ENCODE measurements at places on chromosomes 13 and 19.

- DNase-seq, result no peak
These were observed 93.8 kb upstream of the FGF14 start for GRCh38 chr13:102495663-102496062.

- DNase-seq, result no peak
These were observed 33.2 kb downstream of the KDM4B start for GRCh38 chr19:5002143-5002542.

GRCh38 chr13:99553033-99553432 is 51.8 kb downstream of the TM9SF2 start:
- no peak for DNase-seq

DNA sequence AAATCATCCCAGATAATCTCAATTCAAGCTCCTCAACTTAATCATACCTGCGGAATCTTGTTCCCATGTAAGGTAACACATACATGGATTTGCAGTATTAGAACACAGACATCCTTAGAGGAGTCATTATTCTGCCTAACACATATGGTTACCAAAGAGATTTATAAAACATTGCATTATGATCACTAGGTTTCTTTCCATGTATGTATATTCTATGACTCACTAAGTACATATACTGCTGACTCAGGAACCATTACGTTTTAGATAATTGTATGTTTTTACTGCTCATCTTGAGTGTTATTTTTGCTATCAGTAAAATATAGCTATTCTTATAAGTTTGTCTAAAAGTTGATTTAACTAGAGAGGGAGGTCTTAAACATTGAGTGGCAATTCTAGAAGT is 182.9 kb downstream of the SLITRK6 start:
- DNase-seq, result no peak

DNA sequence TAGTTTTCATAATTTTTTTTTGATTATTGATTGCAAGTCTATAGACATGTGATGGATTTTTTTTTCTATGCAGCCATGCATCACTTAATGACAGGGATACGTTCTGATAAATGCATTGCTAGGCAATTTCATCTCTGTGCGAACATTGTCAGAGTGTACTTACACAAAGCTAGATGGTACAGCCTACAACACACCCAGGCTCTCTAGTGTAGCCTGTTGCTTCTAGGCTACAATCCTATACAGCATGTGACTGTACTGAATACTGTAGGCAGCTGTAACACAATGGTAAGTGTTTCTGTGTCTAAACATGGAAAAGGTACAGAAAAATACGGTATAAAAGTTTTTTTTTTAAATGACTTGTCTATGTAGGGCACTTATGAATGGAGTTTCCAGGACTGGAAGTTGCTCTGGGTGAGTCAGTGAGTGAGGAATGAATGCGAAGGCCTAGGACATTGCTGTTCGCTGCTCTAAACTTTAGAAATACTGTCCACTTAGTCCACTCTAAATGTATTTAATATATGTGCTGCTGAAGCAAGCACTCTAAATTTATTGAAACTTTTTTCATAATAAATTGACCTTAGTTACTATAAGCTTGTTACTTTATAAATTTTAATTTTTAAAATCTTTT is 20.3 kb downstream of the SPATA13 start:
- DNase-seq, result no peak

DNA sequence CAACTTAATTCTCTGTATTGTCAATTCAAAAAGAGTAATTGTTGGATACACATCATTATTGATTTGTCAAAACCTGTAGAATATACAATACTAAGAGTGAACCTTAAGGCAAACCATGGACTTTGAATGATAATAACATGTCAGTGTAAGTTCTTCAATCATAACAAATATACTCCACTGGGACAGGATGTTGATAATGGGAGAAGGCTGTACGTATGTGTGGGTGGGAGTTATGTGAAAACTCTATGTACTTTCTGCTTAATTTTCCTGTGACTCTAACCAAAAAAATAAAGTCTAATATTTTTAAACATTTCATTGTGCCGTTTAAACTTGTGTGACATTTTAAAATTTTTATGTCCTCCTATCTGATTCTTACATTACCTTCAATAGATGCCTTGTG is 526.7 kb downstream of the SUCLA2 start:
- DNase-seq, result no peak

GRCh38 chr19:44645407-44646048 is 1.8 kb downstream of the PVR start:
- no peak for DNase-seq

GRCh38 chr19:39845584-39845932 is 621 bp downstream of the FBL start:
- no peak for DNase-seq

DNA sequence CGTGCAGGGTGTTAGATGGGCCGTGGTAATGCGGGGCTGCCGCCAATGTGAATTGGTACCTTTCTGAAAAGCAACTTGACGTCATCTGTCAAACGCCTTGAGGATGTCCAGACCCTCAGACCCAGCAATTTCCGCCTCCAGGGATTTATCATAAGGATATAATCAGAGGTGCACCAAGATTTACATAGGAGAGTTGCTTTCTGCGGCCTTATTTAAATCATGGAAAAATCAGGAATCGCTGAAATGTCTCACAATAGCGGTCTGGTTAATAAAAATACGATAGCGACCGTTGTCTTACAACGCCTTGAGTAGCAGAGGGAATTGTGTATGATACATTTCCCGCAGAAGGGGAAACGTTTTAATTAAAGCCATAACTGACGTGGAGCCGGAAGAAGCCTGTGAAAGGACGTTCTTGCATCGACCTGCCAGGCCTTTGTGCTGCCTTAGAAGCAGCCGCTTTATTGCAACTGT is 32.3 kb upstream of the NDUFS7 start:
- no peak for DNase-seq

- no peak for DNase-seq
These were observed 29.2 kb downstream of the ZNF146 start for GRCh38 chr19:36244066-36244465.

DNA sequence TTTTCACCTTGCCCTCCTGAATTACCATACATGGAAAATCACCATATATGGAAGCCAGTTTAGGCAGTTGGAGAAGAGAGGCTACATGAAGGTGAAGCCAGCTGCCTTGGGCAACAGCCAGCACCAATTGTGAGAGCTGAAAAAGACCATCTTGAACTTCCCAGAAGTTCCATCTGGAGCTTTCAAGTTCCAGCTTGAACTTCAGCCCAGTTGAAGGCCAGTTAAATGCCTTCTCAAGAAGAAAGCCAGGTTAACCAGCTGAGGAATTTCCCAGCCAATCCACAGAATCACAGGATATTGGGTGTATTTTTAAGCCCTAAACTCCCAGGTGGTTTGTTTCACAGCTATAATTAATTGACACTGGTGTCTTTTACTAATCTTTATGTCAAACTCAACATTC is 713.6 kb upstream of the MIR17HG start:
- no peak for DNase-seq

DNA sequence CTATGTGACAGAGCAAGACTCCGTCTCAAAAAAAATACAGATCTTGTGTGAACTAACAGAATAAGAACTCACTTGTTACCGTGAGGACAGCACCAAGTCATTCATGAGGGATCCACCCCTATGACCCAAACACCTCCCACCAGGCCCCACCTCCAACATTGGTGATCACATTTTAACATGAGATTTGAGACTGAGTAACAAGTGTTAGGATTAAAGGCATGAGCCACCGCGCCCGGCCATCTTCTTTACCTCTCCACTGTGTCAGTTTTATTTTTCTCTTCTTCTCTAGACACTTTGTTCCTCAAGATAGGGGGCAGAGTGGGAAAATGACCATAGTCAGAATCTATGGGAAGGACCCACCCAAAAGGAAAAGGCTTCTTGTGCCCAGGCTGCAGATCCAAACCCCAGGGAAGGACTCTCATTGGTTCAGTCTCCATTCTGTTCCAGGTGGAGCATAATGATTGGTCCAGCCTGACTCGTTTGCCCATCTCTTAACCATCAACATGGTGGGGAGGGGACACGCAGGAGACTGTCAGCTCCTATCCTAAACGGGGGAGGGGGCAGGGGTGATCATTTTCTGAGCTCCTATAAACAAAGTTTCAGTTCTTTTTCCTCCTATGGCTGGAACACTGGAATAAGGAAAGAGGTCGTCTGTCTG is 1.3 kb upstream of the CALM3 start:
- DNase-seq, result no peak

GRCh38 chr19:29260477-29261317 is 47.7 kb upstream of the UQCRFS1 start:
- DNase-seq, result no peak

- no peak for DNase-seq
These were observed 88.0 kb downstream of the TBC1D4 start for GRCh38 chr13:75393839-75394520.

GRCh38 chr13:45833663-45834375 is 17.7 kb downstream of the SIAH3 start:
- no peak for DNase-seq

GRCh38 chr13:73870970-73871935 is 263.0 kb downstream of the KLF12 start:
- no peak for DNase-seq

- DNase-seq, result no peak
These were observed 23.8 kb upstream of the VSTM2B start for GRCh38 chr19:29501816-29502580.

DNA sequence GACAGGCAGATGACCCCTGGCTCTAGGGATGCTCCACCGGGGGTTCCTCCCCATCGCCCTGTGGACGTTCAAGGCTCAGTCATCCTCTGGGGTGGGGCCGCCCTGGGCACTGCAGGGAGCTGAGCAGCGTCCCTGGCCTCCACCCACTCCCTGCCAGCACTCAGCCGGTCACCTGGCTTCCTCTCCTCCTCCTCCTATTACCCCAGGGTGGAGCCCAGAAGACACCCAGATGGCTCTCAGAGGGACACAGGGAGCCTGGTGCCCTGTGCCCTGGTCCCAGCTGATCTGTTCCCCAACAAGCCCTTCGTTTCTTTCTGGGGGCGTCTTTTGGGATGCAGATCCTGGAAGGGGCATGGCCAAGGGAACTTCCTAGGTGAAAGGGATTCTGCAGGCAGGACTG is 3.7 kb upstream of the MKNK2 start:
- no peak for DNase-seq

DNA sequence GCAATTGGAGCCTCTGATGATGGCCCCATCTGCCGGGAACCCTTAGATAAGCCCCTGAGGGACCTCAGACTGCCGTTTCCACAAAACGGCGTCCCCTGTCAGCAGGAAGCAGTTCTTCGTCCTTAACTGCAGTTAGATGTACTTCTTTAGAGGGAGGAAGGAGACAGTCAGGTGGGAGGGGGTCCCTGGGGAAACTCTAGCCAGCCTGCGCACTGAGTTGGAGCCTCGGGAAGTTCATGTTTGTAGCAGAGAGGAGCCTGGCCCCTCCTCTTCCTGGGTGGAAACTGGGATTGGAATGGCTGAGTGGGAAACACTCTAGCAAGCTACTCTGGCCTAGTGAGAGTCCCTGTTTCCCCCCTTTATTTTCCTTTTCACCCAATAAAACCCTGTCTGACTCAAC is 612.4 kb downstream of the PCDH9 start:
- DNase-seq, result no peak

GRCh38 chr19:53881482-53882390 is at the start of gene PRKCG:
Gene PRKCG, plus strand, starts transcription at chr19:53882197. Its CDS starts 298 bp downstream, at chr19:53882495.
- DNase-seq, result no peak

DNA sequence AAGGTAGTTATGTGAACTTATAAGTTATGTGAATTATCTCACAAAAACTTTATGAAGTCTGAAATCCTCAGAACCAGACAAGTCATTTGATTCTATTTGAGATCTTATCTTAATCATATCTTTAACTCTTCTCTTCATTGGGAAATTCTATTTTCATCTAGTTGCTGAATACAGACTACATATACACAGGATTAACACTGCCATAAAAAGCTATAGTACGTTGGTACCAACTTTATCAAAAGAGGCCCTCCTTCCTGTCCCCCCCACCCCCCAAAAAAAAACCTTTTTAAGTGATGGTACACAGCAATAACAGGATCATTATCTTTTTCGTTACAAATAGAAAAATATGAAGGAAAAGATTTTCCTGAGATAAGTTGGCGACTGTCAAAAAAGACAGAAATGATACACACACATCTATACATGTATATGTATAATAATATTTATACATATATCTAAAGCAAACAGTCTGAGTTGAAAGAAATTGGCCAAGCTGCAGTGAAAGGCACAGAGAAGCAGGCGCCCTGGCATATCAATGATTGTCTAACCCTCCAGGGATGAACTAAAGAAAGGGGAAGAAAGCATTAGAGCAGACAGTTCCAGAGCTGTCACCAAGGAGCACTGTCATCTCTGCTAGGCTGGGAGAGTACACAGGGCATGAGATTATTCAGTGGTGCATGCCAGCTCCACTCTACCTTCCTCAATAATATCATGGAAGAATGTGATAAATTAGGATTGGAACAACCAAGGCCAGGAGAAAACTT is 116.7 kb downstream of the KLF12 start:
- no peak for DNase-seq

DNA sequence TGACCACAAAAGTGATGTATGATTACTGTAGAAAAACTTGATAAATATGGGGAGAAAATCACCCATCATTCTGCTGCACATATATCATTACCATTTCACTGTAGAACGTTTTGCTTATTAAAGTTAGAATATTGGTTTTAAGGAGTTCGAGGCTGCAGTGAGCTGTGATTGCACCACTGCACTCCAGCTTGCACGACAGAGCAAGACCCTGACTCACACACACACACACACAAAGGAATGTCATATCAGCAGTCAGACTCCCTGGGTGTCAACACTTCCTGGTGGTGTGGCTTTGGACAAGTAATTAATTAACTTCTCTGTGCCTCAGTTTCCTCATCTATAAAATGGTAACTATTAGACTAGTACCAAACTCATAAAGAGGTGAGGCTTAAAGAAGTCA is 11.3 kb upstream of the PNMA8A start:
- no peak for DNase-seq

GRCh38 chr19:2759965-2760364 is 20.1 kb upstream of the SLC39A3 start:
- DNase-seq, result no peak

- DNase-seq, result no peak
These were observed 54.3 kb downstream of the MICU2 start for GRCh38 chr13:21549633-21550032.

DNA sequence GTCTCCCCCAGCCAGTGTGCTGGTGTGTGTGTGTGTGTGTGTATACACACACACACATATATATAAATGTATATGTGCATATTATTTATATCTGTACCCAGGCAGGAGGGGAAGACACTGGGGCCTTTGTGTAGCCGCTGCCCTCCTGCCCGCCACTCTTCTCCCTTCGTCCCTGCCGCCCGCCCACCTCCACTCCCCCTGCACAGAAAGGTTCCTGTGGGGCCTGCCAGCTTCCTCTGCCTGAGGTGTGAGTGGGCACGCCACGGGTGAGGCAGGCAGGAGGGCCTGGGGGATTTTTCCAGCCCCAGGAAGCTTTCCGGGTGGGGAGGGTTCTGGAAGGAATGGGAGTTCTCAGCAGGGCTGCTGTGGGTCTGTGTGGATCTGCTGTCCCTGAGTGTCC is 6.9 kb downstream of the IRF2BP1 start:
- no peak for DNase-seq

GRCh38 chr13:79530270-79530669 is 49.3 kb downstream of the NDFIP2 start:
- DNase-seq, result no peak

GRCh38 chr13:72556945-72557344 is 170.5 kb downstream of the MZT1 start:
- DNase-seq, result no peak

- DNase-seq, result no peak
These were observed 9.6 kb downstream of the PLPPR3 start for GRCh38 chr19:812049-812746.

GRCh38 chr19:3366753-3367627 is 607 bp downstream of the NFIC start:
- no peak for DNase-seq
